ENCODE measurements at places on chromosomes 6 and 20. TPM values are rescaled to one million over a fixed set of nuclear protein-coding genes. Genes with fewer than 3 reads are reported as not detected.

Gene PSMB8
- 212 TPM for total RNA-seq

- H3K27me3 ChIP-seq, result no peaks in the 10 kb centered on the region
- no peaks in the 10 kb centered on the region for H3K36me3 ChIP-seq
- no peak for DNase-seq
- H3K27ac ChIP-seq, result no peak overlapping the region
Measured at GRCh38 chr6:37867756-37868446, 48.4 kb downstream of the ZFAND3 start.

- no peaks in the 10 kb centered on the region for H3K36me3 ChIP-seq
- no peaks in the 10 kb centered on the region for H3K27me3 ChIP-seq
- DNase-seq, result no peak
- no peak overlapping the region for H3K4me3 ChIP-seq
- no peaks in the 10 kb centered on the region for H3K4me1 ChIP-seq
Measured at GRCh38 chr20:26214991-26215390, 518.3 kb upstream of the ZNF337 start.

- DNase-seq, result no peak
- H3K27ac ChIP-seq, result no peak overlapping the region
- no peaks in the 10 kb centered on the region for H3K4me1 ChIP-seq
- H3K4me3 ChIP-seq, result no peak overlapping the region
- no peaks in the 10 kb centered on the region for H3K27me3 ChIP-seq
Measured at GRCh38 chr20:62533591-62534495, 58.0 kb upstream of the GATA5 start.

- no peak overlapping the region for H3K4me3 ChIP-seq
- no peak overlapping the region for H3K27ac ChIP-seq
- H3K27me3 ChIP-seq, result no peaks in the 10 kb centered on the region
- no peak for DNase-seq
- H3K4me1 ChIP-seq, result peaks cover 7% of the 10 kb centered on the region
Measured at GRCh38 chr6:137827977-137828810, 38.9 kb upstream of the TNFAIP3 start.

DNA sequence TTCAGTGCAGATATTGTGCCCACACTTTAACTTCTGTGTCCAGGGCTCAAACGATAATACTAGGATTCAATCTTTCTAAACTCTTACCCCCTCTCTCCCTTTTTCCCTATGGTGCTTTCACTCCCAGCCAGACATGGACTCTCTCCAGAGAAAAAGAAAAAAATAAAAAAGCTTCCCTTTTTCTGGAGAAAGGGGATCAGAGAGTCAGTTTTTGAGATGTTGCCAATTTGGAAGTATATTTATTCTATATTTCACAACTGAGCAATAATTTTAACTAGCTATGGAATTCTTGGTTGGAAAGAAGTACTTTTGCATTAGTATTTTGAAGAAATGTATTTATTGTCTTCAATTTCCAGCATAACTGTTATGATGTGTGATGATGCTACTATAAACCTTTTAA lies 72.2 kb upstream of the ZFP64 start:
- DNase-seq, result no peak
- no peak overlapping the region for H3K4me3 ChIP-seq
- H3K27me3 ChIP-seq, result no peaks in the 10 kb centered on the region
- no peaks in the 10 kb centered on the region for H3K4me1 ChIP-seq
- H3K27ac ChIP-seq, result no peak overlapping the region

Gene SLPI
- not detected for total RNA-seq

- H3K27me3 ChIP-seq, result no peaks in the 10 kb centered on the region
- H3K27ac ChIP-seq, result no peak overlapping the region
- no peaks in the 10 kb centered on the region for H3K36me3 ChIP-seq
- DNase-seq, result no peak
- no peak overlapping the region for H3K4me3 ChIP-seq
- no peaks in the 10 kb centered on the region for H3K4me1 ChIP-seq
Measured at GRCh38 chr6:125205931-125206330, 52.4 kb downstream of the TPD52L1 start.

DNA sequence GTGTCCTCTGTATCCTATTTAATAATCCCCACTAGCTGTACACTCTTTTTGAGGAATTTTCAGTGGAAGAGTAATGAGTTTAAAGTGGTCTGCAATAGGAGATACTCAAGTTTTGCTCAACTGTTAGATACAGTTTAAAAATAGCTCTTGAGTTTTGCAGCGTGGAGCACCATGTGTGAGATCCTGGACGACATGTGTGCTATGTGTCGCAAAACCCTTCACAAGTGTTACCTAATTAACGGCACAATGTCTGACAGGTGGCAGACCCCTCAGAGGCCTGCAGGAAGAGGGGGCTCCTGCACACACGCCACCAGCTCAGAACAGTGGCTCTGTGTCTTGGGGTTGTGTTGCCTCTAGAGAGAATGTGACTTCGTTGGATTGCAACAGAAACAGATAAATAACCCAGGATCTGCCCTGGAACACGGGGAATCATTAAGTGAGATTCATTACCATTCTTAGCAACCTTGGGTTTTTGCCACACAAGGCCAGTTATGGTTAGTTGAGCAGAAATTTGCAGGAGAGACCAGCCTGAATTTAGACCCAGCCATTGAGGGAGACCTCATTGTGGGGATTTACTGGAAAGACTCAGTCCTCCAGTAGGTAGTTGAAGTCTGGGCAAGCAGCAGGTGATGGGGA lies 73.8 kb downstream of the SASH1 start:
- no peaks in the 10 kb centered on the region for H3K4me1 ChIP-seq
- no peak overlapping the region for H3K4me3 ChIP-seq
- DNase-seq, result no peak
- H3K27me3 ChIP-seq, result no peaks in the 10 kb centered on the region

DNA sequence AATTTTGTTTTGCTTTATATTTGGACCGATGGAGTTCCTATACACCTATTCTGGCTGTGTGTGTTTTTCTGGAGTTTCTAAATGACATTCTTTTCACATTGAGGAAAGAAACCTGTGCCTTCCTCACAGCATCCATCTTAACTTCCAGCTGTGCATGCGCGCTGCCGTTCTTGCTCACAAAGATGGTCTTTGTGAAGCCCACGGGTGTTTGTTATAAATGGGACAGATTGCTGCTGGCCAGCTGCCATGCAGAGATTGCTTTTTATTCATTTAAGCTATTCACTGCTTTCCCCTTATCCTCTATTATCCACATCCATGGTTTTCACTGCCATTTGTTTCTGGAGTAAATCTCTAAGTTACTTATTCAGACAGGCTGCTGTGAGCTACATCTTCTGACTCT lies 54.2 kb downstream of the SYNDIG1 start:
- H3K27me3 ChIP-seq, result no peaks in the 10 kb centered on the region
- no peaks in the 10 kb centered on the region for H3K4me1 ChIP-seq
- DNase-seq, result no peak
- no peaks in the 10 kb centered on the region for H3K36me3 ChIP-seq
- H3K27ac ChIP-seq, result no peak overlapping the region

Gene RBM24
- total RNA-seq, result not detected

Gene SUMO4
- total RNA-seq, result 2.4 TPM

- H3K27ac ChIP-seq, result no peak overlapping the region
- 0 out of 2 replicates have a peak, but pooled peaks cover 4% of the 10 kb centered on the region for H3K27me3 ChIP-seq
- no peaks in the 10 kb centered on the region for H3K4me1 ChIP-seq
- no peak for DNase-seq
- no peak overlapping the region for H3K4me3 ChIP-seq
- H3K36me3 ChIP-seq, result no peaks in the 10 kb centered on the region
Measured at GRCh38 chr20:39893003-39893685, 795.9 kb downstream of the MAFB start.

GRCh38 chr6:113662688-113663333 lies 194.3 kb upstream of the MARCKS start:
- no peaks in the 10 kb centered on the region for H3K27me3 ChIP-seq
- H3K36me3 ChIP-seq, result no peaks in the 10 kb centered on the region
- H3K4me3 ChIP-seq, result no peak overlapping the region
- H3K4me1 ChIP-seq, result no peaks in the 10 kb centered on the region
- no peak overlapping the region for H3K27ac ChIP-seq
- DNase-seq, result no peak

GRCh38 chr20:54658525-54658924 lies 183.1 kb downstream of the DOK5 start:
- no peak overlapping the region for H3K27ac ChIP-seq
- H3K4me1 ChIP-seq, result no peaks in the 10 kb centered on the region
- DNase-seq, result no peak
- H3K36me3 ChIP-seq, result no peaks in the 10 kb centered on the region
- H3K4me3 ChIP-seq, result no peak overlapping the region
- no peaks in the 10 kb centered on the region for H3K27me3 ChIP-seq

- no peaks in the 10 kb centered on the region for H3K27me3 ChIP-seq
- H3K4me1 ChIP-seq, result peaks cover 62% of the 10 kb centered on the region
- H3K27ac ChIP-seq, result peak overlapping the region; percentile 64
- peak overlapping the region; percentile 93 for H3K4me3 ChIP-seq
Measured at GRCh38 chr6:166955121-166955864, 1.1 kb downstream of the RNASET2 start.

Gene GNAS
- 600 TPM for total RNA-seq

GRCh38 chr20:34175879-34176278 lies 63.8 kb upstream of the EIF2S2 start:
- no peaks in the 10 kb centered on the region for H3K4me1 ChIP-seq
- H3K36me3 ChIP-seq, result no peaks in the 10 kb centered on the region
- H3K27ac ChIP-seq, result no peak overlapping the region

- no peak for DNase-seq
- 0 out of 2 replicates have a peak, but pooled peaks cover 2% of the 10 kb centered on the region for H3K27me3 ChIP-seq
- no peaks in the 10 kb centered on the region for H3K4me1 ChIP-seq
- H3K36me3 ChIP-seq, result no peaks in the 10 kb centered on the region
- no peak overlapping the region for H3K4me3 ChIP-seq
Measured at GRCh38 chr6:148471624-148472159, 129.1 kb downstream of the SASH1 start.

- peak; percentile 57 for DNase-seq
- no peaks in the 10 kb centered on the region for H3K27me3 ChIP-seq
- H3K4me3 ChIP-seq, result no peak overlapping the region
- H3K36me3 ChIP-seq, result no peaks in the 10 kb centered on the region
- no peaks in the 10 kb centered on the region for H3K4me1 ChIP-seq
- no peak overlapping the region for H3K27ac ChIP-seq
Measured at GRCh38 chr6:70843328-70843918, 113.4 kb downstream of the B3GAT2 start.

DNA sequence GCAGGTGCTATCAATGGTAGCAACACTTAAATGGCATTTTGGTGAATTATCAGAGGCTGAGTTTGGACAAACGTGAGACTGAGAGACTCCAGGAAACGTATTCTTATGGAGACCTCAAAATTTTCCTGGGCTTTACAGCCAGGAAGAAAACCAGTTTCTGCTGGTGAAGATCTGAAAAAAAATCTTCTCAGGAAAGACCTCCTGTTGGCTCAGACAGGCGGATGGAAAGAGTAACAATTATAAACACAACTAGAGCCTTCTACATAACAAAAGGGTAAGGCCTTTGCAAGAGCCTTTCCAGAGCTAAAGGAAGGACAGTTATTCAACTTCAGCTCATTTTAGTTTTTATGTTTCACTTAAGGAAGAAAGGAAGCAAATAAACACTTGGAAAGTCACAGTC lies 274.4 kb downstream of the THBS2 start:
- H3K36me3 ChIP-seq, result no peaks in the 10 kb centered on the region
- no peak overlapping the region for H3K27ac ChIP-seq
- H3K4me1 ChIP-seq, result no peaks in the 10 kb centered on the region

Gene TRIM15
- not detected for total RNA-seq

- H3K27me3 ChIP-seq, result peaks cover 2% of the 10 kb centered on the region
- H3K36me3 ChIP-seq, result no peaks in the 10 kb centered on the region
- H3K4me1 ChIP-seq, result peaks cover 66% of the 10 kb centered on the region
Measured at GRCh38 chr6:36662380-36662779, 16.1 kb upstream of the CDKN1A start.

Gene CFB
- 0.22 TPM for total RNA-seq
